ENCODE measurements at places on chromosomes 6 and 20.

DNA sequence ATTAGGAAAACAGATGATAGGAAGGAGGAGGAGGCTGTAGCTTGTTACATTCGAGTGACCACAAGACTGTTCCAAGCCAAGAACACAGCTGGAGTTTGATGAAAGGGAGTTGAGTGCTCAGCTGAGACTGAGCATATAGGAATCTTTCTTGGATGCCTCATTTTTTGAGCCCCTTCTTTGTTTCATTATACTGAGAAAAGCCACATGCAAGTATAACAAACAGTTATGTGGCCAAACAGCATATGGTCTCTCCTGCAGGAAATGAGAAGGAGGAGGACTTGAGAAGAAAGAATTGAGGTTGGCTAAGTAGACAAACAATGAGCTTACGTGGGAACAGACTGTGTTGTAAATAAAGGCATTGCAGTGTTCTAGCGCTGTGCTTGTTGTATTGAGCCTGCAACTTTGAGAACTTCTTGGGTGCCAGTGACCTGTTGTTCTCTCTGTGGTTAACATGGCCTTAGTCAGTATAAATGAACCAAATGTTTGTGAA, 78.3 kb downstream of the AKAP7 start:
- no peak for DNase-seq
- H3K36me3 ChIP-seq, result peaks cover 33% of the 10 kb centered on the region
- no peaks in the 10 kb centered on the region for H3K27me3 ChIP-seq
- H3K4me1 ChIP-seq, result peaks cover 21% of the 10 kb centered on the region

GRCh38 chr20:32479697-32480171, 105.4 kb downstream of the NOL4L start:
- no peaks in the 10 kb centered on the region for H3K36me3 ChIP-seq
- peaks cover 15% of the 10 kb centered on the region for H3K4me1 ChIP-seq
- H3K27me3 ChIP-seq, result no peaks in the 10 kb centered on the region
- no peak overlapping the region for H3K27ac ChIP-seq
- no peak overlapping the region for H3K4me3 ChIP-seq

GRCh38 chr6:144064402-144065212, 30.8 kb downstream of the SF3B5 start:
- peak; percentile 64 for DNase-seq
- H3K27me3 ChIP-seq, result no peaks in the 10 kb centered on the region
- H3K4me1 ChIP-seq, result peaks cover 42% of the 10 kb centered on the region
- H3K4me3 ChIP-seq, result peak overlapping the region; percentile 87

DNA sequence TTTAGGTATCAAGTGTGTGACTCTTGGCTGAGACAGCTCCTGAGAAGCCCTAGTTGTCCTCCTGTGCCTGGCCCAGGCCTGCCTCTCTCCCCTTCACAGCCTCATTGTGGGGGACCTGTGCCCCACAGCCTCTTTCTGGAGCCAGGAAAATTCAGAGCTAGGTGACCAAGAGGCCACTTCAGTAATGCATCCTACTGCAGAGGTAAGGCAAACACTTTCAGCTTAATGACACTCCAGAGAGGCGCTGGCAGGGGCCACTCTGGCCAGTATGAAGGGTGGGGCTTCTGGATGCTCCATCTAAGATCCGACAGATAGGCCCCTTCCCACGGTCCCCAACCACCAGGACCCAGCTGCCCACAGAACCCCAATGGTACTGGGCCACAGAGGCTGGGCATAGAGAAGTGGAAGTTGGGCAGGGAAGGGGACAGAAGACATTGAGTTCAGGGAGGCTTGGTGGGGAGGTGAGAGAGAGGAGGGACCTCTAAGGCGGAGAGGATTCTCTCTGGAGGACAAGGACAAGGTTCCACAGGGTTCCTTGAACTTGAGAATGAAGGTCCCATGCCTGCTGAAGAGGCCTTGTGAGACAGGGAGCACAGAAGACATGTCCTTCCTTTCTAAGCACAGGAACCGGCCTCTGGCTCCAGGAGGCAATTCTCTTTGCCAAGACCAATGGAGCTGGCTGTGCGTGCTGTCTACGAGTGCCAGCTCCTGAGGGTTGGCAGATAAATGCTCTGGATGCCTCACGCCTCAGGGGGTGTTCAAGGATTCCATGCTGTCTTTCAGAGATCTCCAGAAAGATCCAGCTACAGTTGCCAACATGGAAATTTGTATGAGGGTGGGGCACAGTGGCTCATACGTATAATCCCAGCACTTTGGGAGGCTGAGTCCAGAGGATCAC, 46.4 kb upstream of the TGM2 start:
- H3K36me3 ChIP-seq, result no peaks in the 10 kb centered on the region
- H3K4me1 ChIP-seq, result no peaks in the 10 kb centered on the region
- peaks cover 20% of the 10 kb centered on the region for H3K27me3 ChIP-seq

DNA sequence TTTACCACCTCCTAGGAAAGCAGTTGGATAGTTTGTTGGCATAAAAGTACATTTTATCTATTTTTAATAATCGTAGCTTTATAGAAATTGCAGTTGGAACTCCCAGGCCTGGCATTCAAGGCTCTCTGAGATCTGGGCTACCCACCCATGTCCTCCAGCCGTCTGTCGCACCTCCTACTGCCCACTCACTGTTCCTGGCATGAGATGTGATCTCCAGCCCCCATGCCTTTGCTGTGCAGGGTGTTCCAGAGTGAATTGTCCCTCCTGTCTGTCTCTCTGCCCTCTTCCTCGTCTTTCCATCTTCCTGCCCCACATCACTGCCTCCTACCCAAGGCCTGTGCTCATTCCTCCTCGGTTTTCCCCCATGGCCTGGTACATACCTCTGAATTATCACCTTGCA, 50.7 kb downstream of the PTPN1 start:
- DNase-seq, result no peak
- H3K27ac ChIP-seq, result no peak overlapping the region
- peaks cover 23% of the 10 kb centered on the region for H3K4me1 ChIP-seq
- no peak overlapping the region for H3K4me3 ChIP-seq

DNA sequence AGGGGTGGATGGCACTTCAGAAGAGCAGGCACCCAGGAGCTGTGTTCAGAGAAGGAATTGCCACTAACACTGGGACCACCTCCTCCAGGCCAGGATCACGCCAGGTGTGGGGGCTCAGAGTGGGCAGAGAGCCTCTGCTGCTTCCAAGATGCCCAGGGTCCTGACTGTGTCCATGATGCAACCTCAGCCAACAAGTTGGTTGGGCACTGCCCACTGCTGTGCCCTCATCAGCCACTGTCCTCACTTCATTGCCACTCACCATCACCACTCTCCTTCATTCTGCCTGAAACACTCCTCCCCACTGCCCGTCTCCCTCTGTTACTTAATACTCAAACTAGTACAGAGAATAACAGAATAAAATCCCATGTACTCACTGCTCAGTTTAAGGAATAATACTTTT, 16.5 kb upstream of the TCF15 start:
- DNase-seq, result no peak
- H3K27me3 ChIP-seq, result peaks cover 13% of the 10 kb centered on the region
- H3K4me3 ChIP-seq, result no peak overlapping the region
- H3K27ac ChIP-seq, result no peak overlapping the region
- no peaks in the 10 kb centered on the region for H3K4me1 ChIP-seq

- no peaks in the 10 kb centered on the region for H3K27me3 ChIP-seq
- no peaks in the 10 kb centered on the region for H3K4me1 ChIP-seq
- no peak for DNase-seq
- no peak overlapping the region for H3K4me3 ChIP-seq
- H3K27ac ChIP-seq, result no peak overlapping the region
Measured at GRCh38 chr20:22775671-22776139, 191.3 kb upstream of the FOXA2 start.

DNA sequence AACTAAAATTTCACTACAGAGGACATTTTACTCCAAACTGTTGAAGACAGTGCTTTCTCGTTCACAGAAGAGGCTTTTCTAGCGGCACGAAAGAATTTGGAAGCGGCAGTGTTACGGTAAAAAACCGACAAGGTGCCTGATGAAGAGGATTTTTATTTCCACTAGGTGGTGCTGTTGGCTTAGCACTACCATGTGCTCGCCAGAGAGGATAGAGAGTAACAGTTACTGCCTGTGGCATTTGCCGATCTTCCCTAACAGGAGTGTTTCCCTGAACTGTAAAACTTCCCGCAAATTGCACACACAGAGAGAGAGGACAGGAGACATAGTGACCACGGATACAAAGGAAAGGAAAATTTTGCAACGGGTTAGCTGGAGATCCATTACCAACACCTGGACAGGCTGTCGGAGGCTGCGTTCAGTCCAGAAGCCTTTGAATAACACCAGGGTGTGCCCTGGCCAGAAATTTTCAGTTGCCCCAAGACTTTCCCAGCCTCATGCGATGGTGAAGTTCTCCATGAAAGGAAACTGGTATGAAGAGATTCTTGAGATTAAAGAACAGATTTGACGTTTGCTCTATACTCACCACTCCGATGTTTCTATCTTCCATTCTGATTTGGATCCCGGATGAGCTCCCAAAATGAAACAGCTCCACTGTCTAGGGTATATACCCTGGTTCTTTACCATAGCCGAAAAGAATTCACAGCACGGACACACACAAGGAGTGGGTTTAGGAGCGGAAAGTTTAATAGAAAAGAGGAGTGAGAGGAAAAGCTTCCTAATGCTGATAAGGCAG, 48.1 kb downstream of the HLA-DPB1 start:
- peaks cover 1% of the 10 kb centered on the region for H3K36me3 ChIP-seq
- H3K27me3 ChIP-seq, result peaks cover 31% of the 10 kb centered on the region
- H3K4me1 ChIP-seq, result peaks cover 5% of the 10 kb centered on the region
- H3K27ac ChIP-seq, result no peak overlapping the region

- no peak overlapping the region for H3K4me3 ChIP-seq
- H3K4me1 ChIP-seq, result peaks cover 8% of the 10 kb centered on the region
- peaks cover 4% of the 10 kb centered on the region for H3K36me3 ChIP-seq
- H3K27me3 ChIP-seq, result peaks cover 4% of the 10 kb centered on the region
- no peak overlapping the region for H3K27ac ChIP-seq
Measured at GRCh38 chr6:13268913-13269518, 59.3 kb downstream of the TBC1D7 start.

DNA sequence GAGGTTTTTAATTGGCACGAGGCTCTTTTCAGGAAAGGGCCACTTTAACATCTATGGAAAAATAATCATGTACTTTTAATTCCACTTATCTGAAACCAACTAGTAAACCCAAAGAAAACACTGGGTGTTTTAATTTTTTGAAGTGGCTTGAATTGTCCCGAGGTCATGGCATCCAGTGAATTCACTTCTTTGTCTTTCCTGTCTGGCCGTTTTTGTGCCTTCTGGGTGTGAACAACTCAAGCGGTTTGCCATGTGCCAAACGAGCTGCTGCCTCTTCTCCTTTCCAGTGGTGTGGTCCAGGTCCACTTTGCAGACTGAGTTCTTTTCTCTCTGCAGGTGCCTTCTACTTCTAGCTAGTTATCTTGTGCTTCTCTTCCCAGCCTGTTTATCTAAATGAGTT, 117.5 kb downstream of the PLCB4 start:
- no peak overlapping the region for H3K27ac ChIP-seq
- no peak overlapping the region for H3K4me3 ChIP-seq
- no peaks in the 10 kb centered on the region for H3K27me3 ChIP-seq
- H3K36me3 ChIP-seq, result no peaks in the 10 kb centered on the region

GRCh38 chr20:46800409-46800804, 91.0 kb downstream of the SLC2A10 start:
- no peaks in the 10 kb centered on the region for H3K4me1 ChIP-seq
- H3K27me3 ChIP-seq, result peaks cover 20% of the 10 kb centered on the region
- no peak overlapping the region for H3K4me3 ChIP-seq
- H3K36me3 ChIP-seq, result no peaks in the 10 kb centered on the region

- H3K27me3 ChIP-seq, result peaks cover 20% of the 10 kb centered on the region
- no peaks in the 10 kb centered on the region for H3K4me1 ChIP-seq
- no peaks in the 10 kb centered on the region for H3K36me3 ChIP-seq
- no peak overlapping the region for H3K4me3 ChIP-seq
- H3K27ac ChIP-seq, result no peak overlapping the region
- DNase-seq, result no peak
Measured at GRCh38 chr6:12909833-12910232, 193.3 kb downstream of the PHACTR1 start.

- no peak for DNase-seq
- peak overlapping the region; percentile 74 for H3K4me3 ChIP-seq
- H3K4me1 ChIP-seq, result peaks cover 21% of the 10 kb centered on the region
- peak overlapping the region; percentile 87 for H3K27ac ChIP-seq
- no peaks in the 10 kb centered on the region for H3K27me3 ChIP-seq
Measured at GRCh38 chr6:26520237-26520849, 17.8 kb upstream of the HMGN4 start.

GRCh38 chr6:105320271-105320670, 82.6 kb downstream of the PREP start:
- H3K4me3 ChIP-seq, result no peak overlapping the region
- no peaks in the 10 kb centered on the region for H3K27me3 ChIP-seq
- peaks cover 18% of the 10 kb centered on the region for H3K36me3 ChIP-seq
- H3K27ac ChIP-seq, result no peak overlapping the region
- no peaks in the 10 kb centered on the region for H3K4me1 ChIP-seq

DNA sequence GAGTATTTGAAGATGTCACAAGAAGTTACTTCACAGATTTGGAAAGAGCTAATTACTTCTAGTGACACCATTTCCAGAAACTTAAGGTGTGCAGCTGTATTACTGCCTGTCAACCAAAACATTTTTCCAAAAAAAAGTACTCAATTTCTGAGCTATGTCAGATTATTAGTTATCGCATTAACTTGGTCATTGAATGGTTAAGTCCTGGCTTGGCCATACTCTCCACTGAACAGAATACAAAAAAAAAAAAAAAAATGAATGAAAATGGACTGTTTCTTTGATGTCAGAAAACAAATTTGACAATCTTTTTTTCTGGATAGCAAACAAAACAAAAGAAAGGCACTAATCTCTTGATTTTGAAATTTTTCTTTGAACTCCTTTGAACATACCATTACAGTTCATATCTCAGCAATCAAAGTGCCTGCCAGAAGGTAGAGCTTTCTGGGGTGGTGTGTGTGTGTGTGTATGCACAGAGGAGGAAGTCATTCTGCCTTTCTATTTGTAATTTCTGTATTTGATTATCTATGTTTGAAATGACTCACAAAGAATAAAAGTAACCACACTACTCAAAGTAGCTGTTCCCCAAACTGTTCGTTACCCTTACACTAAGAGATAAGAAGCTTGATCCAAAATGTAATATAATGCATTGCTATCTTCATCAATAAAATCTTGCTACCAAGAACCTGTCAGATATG, 210.8 kb upstream of the FUT9 start:
- H3K27ac ChIP-seq, result no peak overlapping the region
- H3K27me3 ChIP-seq, result no peaks in the 10 kb centered on the region
- no peak overlapping the region for H3K4me3 ChIP-seq
- H3K36me3 ChIP-seq, result no peaks in the 10 kb centered on the region

- no peaks in the 10 kb centered on the region for H3K36me3 ChIP-seq
- peaks cover 73% of the 10 kb centered on the region for H3K27me3 ChIP-seq
- DNase-seq, result peak; percentile 39
- H3K4me1 ChIP-seq, result peaks cover 13% of the 10 kb centered on the region
Measured at GRCh38 chr6:7726416-7727085, 652 bp downstream of the BMP6 start.

DNA sequence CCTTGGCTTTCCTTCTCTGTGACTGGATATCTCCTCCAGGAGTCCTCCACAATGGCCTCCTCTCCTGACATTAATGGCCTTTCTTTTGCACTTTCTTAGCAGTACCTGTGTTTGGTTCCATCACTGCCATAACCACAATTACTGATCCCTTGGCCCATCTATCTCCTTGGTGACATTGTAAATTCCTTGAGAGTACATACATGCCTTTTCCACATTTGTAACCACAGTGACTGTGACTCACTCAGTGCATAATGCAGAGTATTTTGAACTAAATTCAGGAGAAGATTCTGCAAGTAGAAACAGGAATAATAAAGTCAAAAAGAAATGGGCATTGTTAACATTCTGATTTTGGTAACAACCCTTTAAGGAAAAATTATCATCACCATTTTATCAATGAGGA, 197.2 kb upstream of the SOX4 start:
- H3K4me1 ChIP-seq, result no peaks in the 10 kb centered on the region
- H3K27me3 ChIP-seq, result no peaks in the 10 kb centered on the region
- DNase-seq, result no peak
- no peak overlapping the region for H3K27ac ChIP-seq

- no peak overlapping the region for H3K27ac ChIP-seq
- no peak overlapping the region for H3K4me3 ChIP-seq
- H3K27me3 ChIP-seq, result peaks cover 13% of the 10 kb centered on the region
- peaks cover 4% of the 10 kb centered on the region for H3K4me1 ChIP-seq
Measured at GRCh38 chr20:23029324-23029723, 5.8 kb upstream of the SSTR4 start.

Data from activated naive CD8-positive, alpha-beta T cell treated with anti-CD3 and anti-CD28 coated beads, Interleukin-2, amount 10 ng/mL, durations not matched to agents 7 days and 5 days (primary cell).